Foreskin keratinocyte (primary cell): ENCODE measurements at places on chromosomes 16 and 17.

DNA sequence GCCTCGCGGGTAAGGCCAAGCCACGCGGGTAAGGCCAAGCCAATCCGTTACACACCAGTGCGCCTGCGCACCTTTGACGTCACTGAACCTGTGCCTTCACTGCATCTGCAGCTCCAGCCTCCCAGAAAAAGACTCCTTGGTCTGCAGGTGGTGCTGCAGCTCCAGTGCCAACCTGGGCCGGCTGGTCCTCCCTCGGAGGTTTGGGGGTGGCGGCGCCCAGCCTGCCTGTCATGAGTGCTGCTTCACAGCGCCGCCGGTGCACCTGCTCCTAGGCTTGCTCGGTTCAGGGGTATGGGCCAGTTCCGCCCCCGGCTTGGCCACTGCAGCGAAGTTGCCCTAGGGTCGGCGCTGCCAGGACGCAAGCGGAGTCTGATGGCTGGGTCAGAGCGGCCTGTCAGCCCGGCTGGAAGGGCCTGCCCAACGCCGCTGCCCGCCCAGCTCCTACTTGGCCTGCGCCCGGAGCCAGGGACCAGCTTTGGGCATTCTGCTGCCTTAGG is 146.6 kb downstream of the USP22 start:
- no peak for DNase-seq

- no peak for DNase-seq
Observed at GRCh38 chr16:69845181-69845580, 83.0 kb downstream of the WWP2 start.

GRCh38 chr17:11097121-11097520 is 143.9 kb upstream of the SHISA6 start:
- no peak for DNase-seq

GRCh38 chr17:9833922-9834321 is 8.2 kb downstream of the GLP2R start:
- DNase-seq, result no peak

DNA sequence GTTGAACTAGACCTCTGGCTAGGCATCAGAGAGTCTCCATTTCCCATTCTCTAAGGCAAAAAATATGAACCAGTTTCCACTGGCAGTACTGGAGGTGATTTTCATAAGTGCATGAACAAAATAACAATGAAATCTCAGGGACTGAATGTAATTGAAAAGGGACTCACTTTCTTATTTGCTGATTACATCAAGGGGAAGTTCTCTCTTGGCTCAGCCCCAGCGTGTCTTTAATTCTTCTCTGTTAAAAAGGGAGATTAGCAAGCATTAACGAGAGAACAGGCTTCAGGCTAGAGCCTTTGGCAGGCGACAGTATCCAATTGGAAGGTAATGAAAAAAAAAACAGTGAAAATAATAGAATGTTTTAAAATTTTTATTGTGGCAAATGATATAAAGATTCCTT is 34.0 kb upstream of the ADAMTS18 start:
- no peak for DNase-seq

- DNase-seq, result no peak
Observed at GRCh38 chr17:2050300-2051060, 4.4 kb upstream of the HIC1 start.

GRCh38 chr16:8323153-8323552 is 267.2 kb downstream of the TMEM114 start:
- DNase-seq, result no peak

GRCh38 chr16:62720651-62721050 is 684.4 kb upstream of the CDH8 start:
- DNase-seq, result no peak

GRCh38 chr17:28612531-28612930 is 1.5 kb downstream of the RSKR start:
- DNase-seq, result no peak

DNA sequence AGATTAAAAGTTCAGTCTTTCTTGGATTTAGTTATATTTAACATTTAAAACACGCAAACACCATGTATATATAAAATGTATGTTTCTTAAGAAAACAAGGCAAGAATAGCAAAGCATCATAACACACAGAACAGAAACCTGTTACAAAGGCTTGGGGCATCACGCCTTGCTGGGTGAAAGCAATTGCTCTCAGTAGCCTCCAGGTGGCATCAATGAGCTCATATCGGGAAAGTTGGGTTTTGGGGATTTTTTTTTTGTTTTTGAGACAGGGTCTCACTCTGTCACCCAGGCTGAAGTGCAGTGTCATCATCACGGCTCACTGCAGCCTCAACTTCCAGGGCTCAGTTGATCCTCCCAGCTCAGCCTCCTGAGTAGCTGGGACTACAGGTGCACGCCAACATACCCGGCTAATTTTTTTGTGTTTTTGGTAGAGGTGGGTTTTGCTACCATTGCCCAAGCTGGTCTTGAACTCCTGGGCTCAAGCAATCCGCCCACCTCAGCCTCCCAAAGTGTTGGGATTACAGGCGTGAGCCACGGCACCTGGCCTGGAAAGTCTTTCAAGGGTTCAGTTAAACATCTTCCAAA is 56.9 kb downstream of the CYB5D2 start:
- no peak for DNase-seq

DNA sequence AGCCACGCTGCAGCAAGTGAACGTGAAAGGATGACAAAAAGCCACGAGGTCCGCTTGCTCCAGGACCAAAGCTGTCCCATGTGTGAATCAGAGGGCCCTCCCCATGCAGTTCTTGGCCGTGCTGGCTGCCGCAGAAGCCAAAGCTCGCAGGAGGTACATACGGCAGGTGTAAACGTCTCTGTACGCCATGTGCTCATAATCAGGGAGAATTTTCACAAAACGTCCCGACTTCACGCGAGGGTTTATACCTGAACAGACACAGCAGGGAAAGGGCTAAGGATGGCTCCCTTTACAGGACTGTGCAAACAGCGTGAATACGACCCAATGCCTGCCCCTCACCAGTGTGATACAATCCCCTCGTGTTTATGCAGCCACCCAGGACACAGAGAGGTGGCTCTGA is 25.3 kb downstream of the FBXO31 start:
- DNase-seq, result no peak

DNA sequence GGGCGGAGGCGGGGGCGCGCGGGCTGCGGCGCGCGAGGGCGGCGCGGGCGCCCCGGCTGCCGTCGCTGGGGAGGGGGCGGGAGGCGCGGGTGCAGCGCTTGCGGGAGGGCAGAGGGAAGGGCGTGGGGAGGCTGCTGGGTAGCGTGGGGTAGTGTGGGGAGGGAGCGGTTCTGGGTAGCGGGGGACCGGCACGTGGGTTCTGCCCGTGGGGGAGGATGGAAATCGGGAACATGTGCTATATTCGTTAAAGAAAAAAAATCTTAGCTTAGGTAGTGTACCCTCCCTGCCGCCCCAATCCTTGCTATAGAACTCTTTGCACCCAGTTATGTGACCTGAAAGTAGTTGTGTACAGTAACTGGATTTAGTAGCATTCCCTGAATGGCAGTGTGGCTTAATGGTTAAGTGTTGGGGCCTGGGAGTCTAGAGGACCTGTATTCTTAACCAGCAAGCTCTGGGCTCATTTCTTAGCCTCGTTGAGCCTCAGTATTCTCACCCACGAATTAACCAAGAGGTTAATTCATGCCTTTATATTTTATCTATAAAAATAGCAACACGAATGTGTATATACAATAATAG is 646 bp downstream of the RABEP1 start:
- peak; percentile 16 for DNase-seq

DNA sequence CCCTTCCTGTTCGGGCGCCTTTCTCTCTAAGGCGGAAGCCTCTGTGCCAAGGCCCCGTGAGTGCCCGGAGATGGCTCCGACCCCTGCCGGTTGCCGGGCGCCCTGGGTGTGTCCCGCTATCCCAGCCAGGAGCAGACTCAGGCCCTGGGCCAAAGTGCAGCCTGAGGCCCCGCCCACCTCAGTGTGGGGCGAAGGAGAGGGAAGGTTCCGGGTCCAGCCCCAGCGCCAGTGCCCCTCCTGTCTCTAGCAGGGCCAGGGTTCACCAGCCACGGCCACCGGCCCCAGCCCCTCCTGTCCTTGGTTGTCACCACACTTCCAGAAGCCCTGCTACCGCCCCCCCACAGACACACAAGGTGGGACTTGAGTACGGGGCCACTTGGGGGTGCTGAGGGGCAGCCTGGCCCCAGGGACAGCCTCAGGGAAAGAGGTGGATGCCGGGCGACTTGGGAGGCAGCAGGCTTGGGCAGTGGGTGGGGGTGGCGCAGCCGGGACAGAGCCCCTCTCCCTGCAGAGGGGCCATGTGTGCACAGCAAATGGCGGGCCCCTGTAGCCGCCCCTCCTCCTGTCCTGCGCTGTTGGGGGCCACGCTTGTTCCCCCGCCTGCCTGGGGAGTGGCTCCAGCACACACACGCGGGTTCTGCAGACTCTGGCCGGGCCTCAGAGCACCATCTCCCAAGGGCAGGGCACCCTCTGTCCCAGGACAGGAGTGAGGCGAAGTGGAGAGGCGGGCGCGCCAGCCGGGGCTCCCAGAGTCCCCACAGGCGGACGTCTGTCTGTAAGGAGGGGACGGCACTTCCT is 6.0 kb downstream of the C1QTNF8 start:
- no peak for DNase-seq

- no peak for DNase-seq
Observed at GRCh38 chr17:36613155-36613554, 11.8 kb downstream of the MRM1 start.

DNA sequence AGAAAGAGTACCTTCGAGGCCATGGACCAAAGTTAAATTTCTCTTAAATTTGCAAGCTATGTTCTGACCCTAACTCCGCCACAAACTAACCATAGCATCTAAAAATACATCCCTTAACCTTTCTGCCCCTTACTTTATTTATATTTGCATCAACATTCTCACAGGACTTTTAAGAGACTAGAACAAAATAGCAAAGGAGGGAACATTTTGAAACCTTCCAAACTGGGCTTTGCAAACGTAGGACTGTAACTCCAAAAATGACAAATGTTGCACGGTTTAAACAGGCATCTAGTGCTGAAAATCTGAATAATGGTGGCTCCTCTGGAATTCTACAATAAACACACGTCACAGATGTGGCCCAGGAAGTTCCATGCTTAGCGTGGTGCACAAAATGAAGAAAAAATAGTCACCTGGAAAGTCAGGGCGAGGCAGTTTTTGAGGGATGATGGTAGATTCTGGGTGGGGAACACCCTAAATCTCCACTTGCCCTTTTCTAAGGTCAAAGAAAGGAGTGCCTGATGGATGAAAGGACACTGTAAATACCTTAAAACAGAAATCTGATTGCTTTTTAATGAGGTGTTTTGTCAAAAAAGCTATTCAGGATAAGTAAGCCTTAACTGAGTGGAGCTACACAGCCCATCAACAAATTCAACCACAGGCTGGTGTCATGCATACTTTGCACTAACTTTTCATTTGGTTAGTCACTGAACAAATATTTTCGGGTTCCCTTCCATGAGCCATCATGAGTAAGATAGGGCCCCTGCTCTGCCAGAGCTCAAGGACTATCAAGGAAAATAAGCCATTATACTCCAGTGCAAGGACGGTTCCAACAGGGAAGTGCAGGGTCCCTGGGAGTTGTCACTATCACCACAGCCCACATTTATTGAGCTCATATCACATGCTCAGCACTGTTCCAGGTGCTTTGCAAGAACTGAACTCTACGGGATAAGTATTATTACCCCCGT is 21.2 kb downstream of the ARHGAP17 start:
- DNase-seq, result peak; percentile 88

GRCh38 chr17:47917581-47917980 is 21.5 kb downstream of the SP2 start:
- DNase-seq, result no peak

- DNase-seq, result peak; percentile 98
Observed at GRCh38 chr17:72362376-72363088, 241.7 kb downstream of the SOX9 start.

DNA sequence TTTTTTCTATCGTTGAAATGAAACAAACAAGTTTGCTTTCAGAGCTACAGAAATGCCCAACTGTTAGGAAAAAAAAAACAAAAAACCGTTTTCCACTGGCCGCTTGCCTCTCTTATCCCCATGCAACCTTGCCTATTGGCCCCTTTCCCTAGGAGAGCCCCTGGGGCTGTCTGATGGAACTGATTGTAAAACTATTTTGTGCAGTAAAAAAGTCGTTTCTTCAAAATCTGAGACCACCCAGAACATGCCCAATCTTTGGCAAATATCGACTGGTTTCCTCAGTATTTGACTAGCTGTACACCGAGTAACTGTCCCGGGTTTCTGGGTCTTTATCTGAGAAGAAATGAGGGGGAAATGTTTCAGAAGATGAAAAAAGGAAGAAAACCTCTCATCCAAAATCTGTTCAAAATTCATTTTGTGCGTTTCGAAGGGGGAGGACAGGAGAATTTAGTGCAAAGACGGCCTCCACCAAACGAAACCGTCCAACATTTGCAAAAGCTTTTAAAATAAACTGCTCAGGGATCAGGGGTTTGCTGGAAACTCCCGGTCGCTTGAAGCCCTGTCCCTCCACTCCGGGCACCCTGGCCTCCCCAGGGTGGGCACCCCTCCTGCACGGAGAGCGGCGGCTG is 1.1 kb upstream of the GNAO1 start:
- DNase-seq, result no peak

DNA sequence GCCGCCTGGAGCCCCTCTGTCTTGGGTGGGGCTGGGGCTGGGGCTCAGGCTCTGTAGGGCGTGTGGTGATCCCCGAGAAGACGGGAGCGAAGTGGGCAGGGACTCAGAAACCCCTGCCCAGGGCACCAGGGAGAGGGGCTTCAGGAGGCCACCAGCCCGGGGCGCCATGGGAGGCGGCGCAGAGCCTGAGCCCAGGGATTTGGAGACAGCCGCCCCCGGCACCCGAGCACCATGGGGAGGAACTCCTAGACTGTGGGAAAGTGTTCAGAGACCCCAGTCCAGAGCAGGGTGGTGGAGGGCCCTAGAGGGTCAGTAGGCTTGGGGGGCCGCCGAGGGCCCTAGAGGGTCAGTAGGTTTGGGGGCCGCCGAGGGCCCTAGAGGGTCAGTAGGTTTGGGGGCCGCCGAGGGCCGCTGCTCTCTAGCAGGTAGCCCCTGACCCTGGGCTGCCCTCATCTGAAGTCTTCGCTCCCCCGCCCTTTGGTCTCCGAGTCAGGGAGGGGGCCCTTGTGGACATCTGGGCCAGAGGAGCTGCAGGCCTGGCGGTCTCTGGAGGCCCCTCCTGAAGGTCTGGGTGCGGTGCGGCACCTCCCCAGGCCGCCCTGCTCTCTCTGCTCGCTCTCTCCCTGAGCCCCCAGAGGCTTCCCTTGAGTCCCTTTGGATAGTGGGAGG is 734 bp downstream of the ARHGDIG start:
- no peak for DNase-seq

GRCh38 chr16:47493381-47494337 is 32.5 kb downstream of the PHKB start:
- DNase-seq, result no peak

DNA sequence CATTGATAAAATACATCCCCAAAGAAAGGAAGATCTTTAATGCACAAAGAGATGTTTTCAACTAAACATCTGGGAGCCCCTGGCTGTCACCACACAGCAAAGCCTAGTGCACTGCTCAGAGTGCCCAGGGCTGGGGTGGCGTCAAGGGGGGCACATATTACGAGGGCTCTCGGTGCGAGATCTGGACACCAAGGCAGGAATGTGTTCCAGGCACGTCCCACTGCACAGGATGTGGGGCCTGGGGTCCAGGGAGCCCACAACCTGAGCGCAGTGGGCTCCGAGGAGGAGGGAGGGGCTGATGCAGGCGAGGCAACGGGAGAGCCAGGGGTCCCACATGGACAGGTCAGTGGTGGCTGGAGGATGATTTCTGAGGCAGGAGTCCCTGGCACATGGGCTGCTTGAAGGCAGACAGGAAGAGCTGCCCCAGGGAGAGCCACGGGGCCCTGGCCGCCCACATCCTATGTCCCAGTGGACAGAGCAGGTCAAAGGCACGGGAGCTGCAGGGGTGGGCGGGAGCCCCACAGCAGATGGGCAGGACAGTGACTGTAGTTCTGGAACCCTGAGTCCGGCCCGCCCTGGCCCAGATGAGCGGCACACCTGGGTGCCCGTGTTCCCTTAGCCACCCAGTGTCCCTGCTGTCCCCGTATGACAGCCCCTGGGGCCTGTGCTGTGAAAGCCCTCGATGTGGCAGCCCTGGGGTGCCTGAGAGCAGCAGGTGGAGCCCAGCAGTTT is 56.4 kb downstream of the ZNF778 start:
- no peak for DNase-seq
